ENCODE measurements at places on chromosomes 5 and 9.

- no peak for DNase-seq
These were observed 55.1 kb downstream of the C9orf152 start for GRCh38 chr9:110152704-110153374.

DNA sequence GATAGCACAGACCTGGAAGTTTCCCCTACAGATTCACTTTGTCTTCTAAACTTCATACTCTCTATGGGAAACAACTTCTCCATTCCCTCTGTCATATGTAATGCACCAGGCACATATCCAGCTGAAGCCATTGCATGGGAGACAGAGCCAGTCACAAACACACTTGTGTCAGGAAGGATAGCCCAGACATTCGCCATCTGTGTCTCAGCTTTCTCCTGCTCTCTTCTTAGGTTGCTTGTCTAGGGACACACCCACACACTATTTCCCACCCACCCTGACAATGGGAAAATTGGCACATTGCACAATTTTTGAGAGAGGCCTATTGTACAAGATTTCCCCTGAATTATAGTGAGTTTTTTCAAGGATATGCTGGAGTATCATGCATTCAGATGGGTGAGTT is 158.4 kb upstream of the MPDZ start:
- no peak for DNase-seq

DNA sequence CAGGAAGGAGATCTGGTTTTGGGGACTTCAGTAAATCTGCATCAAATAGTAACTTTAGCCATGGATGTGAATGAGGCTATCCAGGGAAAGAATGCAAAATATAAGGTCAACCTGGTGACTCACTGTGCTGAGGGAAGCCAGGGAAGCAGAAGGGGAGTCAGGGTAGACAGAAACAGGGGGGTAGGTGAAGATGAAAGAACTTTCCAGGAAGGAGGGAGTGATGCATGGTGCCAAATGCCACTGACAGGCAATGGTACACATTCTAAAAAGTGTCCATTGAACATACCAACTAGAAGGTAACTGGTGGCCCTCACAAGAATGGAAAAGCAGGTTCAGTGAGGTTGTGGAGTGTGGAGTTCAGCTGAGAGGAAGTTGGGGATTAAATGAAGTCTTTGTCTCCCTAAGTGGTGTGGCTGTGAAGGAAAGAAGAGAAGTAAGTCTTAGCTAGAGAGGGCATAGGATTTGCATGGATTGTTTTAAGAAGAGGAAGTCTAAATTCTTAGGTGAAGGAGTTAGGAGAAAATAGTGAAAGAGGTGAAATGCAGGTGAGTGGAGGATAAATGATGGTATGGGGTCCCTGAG is 35.5 kb downstream of the PALM2AKAP2 start:
- DNase-seq: no peak

DNA sequence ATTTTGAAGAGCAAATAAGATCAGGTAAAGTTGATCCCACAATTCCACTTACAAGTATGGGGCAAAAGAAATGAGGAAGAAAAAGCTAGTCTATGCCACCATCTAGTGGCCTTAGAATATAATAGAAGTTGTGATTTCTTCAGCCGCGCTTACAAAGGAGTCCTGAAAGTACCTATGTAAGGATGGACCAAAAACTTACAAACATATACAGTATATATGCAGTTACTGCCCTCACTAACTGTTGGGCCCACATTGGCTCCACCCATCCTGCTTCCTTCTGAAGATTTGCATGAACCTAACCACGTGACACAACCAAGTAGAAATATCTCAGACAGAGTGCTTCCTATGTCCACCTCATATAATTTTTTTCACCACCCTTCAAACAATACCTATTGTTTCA is 11.7 kb upstream of the OR13D1 start:
- no peak for DNase-seq

- DNase-seq: no peak
These were observed 22.6 kb upstream of the CTNNAL1 start for GRCh38 chr9:109035684-109036423.

DNA sequence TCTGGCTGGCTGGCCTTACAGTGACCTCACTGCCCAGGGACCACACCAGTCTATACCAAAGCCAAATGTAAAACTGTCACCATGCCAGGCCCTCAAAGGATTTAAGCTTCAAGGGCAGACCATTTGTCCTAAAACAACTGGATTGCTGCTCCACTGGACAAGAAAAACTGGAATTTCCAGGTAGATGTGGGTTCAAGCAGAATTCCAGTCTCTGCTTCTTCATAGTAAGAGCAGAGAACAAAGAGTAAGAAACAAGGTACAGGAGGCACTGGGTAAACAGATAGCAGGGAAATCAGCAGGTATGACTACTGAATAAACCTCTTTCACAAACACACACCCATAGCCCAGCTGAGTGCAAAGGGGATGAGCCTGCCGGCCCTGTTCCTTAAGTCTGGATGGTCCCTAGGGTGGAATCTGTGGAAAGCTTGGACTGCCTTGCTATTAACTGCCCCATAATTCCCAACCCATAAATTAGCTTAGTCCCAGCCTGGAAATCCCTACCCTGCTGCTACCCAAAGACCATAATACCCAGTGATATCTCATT is 5.5 kb downstream of the B4GALT1 start:
- no peak for DNase-seq

- no peak for DNase-seq
These were observed 154.3 kb downstream of the PALM2AKAP2 start for GRCh38 chr9:109934136-109934856.

DNA sequence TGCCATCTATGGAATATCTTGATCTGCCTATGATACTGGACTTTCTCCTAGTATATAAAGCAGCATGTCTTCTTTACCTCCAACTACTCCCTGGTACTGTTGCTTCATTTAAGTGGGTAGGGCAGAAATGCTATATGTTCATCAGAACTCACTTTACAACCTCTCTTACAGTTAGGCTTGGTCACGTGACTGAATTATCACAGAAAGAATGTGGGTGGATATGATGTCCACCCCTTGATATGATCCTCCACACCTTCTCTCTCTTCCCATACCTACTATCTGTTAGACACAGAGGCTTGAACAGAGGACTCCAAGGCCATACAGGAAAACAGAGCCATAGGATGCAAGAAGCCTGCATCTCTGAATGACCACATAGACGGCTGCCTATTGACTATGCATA is 19.8 kb downstream of the CRHBP start:
- DNase-seq: no peak

DNA sequence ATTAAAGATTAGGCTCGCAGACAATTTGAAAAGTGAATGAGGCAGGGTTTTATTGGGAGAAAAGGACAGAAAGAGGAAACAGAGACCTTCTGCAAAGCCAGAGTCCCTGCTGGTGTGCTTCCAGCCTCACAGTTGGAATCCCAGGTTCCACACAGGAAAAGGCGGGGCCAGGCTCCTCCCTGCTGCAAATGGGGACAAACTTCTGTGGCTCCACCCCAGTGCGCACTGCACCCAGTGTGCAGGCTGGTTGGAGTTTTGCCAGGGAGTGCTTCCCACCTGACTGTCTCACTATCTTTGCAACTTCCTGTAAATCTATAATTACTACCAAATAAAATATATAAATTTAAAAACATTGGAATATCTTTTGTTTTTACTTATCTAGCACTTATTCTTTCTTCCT is 386.0 kb upstream of the GRIN3A start:
- DNase-seq: no peak

- no peak for DNase-seq
These were observed 214.3 kb upstream of the PTGER4 start for GRCh38 chr5:40465416-40465815.

GRCh38 chr9:129506041-129506440 is 114.9 kb downstream of the C9orf50 start:
- no peak for DNase-seq

DNA sequence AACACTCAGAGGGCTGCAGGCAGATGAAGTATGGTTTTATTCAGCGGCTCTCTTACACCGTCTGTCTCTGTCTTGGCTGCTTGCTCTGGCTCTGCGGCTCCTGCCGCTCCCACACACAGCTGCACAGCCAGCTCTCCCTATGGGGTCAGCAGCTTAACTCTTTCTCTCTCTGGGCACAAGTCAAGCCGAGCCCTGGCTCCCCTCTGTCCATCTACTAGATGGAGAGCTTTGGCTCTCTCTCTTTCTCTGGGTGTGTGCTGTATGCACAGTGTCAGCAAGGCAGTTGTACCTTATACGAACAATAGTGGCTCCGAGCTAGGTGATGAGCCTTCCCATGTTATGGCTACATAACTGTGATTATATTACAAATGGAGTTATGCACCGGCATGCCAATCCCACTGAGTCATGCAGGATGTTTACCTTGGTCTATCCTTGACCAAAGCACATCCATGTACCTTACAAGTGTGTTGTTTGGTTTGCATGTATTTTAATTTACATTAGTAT is 19.3 kb upstream of the PPP2CA start:
- DNase-seq: no peak
